CD4-positive, alpha-beta memory T cell (primary cell): ENCODE measurements at places on chromosomes 5 and 9.

DNA sequence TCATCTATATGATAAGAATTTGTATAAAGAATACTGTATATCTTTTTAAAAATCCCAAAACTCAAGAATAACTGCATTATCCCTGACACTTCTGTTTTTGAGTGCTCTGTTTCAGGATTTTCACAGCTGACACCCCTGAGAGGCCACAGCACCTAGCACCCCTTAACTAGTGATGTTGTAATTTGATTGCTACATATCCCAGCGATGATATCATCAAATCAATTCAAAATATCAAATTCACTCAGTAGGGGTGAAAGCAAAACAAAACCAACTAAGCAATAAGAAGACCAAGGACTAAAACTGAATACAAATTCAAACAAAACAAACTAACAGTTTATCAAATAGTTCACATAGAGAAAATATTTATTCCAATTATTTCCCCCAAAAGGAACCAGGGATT lies 184.3 kb downstream of the MCTP1 start:
- no peak for DNase-seq
- H3K36me3 ChIP-seq, result no peaks in the 10 kb centered on the region
- H3K4me3 ChIP-seq, result no peak overlapping the region
- H3K27ac ChIP-seq, result no peak overlapping the region
- H3K4me1 ChIP-seq, result no peaks in the 10 kb centered on the region

DNA sequence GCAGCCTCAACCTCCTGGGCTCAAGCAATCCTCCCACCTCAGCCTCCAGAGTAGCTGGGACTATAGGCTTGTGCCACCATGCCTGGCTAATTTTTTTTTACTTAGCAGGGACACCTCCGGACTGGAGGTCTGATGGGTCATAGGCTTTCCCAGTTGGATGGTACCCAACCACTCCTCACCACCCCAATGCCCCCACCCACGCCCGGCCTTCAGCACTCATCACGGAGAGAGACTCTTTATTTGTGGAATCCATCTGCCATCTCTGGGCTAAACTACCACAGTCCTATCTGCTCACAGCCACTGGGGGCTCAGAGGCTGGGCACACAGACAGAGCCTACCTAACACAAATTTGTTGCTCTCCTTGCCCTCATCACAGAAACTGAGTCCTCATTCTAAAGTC lies 58.3 kb upstream of the STXBP1 start:
- no peaks in the 10 kb centered on the region for H3K27me3 ChIP-seq
- H3K4me3 ChIP-seq, result no peak overlapping the region
- peaks cover 42% of the 10 kb centered on the region for H3K4me1 ChIP-seq
- no peak overlapping the region for H3K27ac ChIP-seq
- DNase-seq, result no peak

DNA sequence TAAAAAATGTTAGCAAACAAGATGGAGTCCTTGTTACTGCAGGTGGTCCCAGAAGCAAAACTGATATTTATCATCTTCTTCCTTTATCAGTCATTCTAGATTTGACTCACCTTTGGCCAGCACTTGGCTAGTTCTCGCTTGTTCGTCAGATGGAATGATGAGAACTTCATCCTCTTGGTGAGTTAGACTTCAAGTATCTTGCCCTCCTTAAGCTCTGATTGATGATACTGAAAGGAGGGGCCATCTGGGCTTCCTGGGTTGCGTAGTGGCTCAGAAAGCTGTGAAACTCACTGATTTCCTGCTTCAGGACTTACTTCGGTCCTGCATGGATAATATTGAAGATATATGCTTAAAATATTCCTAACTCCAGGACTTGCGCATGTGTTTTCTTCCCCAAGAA lies 1248.2 kb upstream of the CDH9 start:
- no peaks in the 10 kb centered on the region for H3K27me3 ChIP-seq
- H3K27ac ChIP-seq, result no peak overlapping the region
- H3K4me1 ChIP-seq, result no peaks in the 10 kb centered on the region
- no peaks in the 10 kb centered on the region for H3K36me3 ChIP-seq
- DNase-seq, result no peak

- peaks cover 20% of the 10 kb centered on the region for H3K27me3 ChIP-seq
- no peak overlapping the region for H3K4me3 ChIP-seq
- no peak overlapping the region for H3K27ac ChIP-seq
- H3K36me3 ChIP-seq, result no peaks in the 10 kb centered on the region
- peaks cover 11% of the 10 kb centered on the region for H3K4me1 ChIP-seq
Observed at GRCh38 chr5:132821791-132822190, 8.7 kb downstream of the SHROOM1 start.

DNA sequence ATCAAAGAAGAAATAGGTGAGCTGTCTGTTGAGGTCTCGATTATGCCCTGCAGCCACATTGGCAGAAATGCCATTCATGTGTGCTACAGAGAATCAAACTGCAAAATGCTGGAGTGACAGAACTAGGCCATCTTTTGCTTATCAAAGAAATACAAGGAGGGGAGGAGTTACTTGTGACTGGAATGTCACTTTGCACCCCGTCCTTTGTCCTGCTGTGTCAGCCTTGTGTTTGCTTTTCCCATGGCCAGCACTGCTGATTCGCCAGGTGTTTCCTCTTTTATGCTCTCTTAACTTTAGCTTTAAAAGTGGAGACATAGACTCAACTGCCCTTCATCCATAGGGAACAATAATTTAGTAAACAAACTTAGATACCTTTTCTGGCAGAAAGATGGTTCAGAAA lies 54.3 kb downstream of the SLC46A2 start:
- H3K27ac ChIP-seq, result no peak overlapping the region
- H3K4me1 ChIP-seq, result no peaks in the 10 kb centered on the region
- peaks cover 23% of the 10 kb centered on the region for H3K36me3 ChIP-seq
- no peak for DNase-seq

GRCh38 chr5:150184990-150185912 lies 4.6 kb upstream of the SLC6A7 start:
- no peaks in the 10 kb centered on the region for H3K36me3 ChIP-seq
- H3K27ac ChIP-seq, result no peak overlapping the region
- no peak overlapping the region for H3K4me3 ChIP-seq

DNA sequence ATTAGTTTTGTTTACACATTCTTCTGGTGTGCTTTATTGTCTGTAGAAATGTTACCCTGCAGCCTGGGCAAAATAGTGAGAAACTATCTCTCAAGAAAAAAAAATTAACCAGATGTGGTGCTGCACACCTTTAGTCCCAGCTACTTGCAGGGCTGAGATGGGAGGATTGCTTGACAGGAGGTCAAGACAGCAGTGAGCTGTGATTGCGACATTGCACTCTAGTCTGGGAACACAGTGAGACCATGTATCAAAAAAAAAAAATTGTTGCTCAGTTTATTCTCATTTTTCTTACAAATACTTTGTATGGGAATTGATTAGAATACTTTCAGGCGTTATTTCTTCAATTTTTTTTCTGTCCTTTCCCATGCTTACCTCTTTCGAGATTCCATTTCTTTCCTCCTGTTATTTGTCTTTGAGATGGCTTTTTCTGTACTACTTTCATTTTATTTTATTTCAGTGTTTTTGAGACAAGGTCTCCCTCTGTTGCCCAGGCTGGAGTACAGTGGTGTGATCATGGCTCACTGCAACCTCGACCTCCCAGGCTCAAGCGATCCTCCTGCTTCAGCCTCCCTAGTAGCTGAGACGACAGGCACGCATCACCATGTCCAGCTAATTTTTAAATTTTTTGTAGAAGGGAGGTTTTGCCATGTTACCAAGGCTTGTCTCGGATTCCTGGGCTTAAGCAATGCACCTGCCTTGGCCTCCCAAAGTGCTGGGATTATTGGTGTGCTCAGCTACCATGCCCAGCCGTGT lies 24.9 kb downstream of the TENT2 start:
- DNase-seq, result no peak
- H3K27ac ChIP-seq, result no peak overlapping the region
- peaks cover 12% of the 10 kb centered on the region for H3K36me3 ChIP-seq
- H3K4me1 ChIP-seq, result no peaks in the 10 kb centered on the region
